ENCODE measurements at places on chromosomes 4 and X.

DNA sequence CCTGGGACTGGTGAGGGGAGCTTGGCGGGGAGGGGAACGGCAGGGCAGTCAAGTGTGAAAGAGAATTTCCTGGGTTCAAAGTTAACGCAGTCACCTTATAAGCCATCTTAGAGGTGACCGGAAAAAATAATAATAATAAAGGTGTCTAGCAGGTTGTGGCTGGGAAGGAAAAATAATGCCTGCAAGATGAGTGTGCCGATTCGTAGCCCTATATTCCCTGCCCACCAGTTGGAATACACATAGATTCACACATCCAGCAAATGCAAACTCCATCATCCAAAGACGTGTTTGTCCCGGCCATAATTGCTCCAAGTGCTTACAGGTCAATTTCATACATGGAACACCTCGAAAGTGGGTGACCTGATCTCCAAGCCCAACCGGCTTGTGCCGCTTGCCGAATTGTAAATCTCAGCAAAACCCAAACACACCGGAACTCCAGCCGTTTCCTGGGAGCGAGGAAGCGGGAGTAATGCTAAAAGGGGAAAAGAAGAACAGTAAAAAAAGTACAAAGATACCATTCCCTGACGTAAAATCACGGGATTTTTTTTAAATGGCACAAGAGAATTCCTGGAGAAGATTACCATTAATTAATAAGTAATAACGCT is 1.3 kb upstream of the FAT1 start:
- peak; percentile 9 for DNase-seq

DNA sequence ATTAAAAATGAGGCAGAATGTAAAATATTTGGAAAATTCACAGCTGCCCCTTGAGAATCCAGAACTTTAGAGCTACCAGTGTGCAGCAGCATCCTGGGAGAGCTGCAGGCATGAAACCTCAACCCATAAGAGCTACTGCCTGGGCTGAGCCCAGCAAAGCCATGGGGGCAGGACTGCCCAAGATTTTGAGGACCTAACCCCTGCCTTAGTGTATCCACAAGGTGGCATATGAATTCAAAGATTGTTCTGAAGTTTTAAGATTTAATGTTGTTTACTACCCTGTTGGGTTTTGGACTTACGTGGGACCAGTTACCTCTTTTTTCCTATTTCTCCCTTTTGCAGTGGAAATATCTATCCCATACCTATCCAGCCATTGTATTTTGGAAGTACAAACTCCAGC is 26.4 kb downstream of the CASP6 start:
- no peak for DNase-seq

DNA sequence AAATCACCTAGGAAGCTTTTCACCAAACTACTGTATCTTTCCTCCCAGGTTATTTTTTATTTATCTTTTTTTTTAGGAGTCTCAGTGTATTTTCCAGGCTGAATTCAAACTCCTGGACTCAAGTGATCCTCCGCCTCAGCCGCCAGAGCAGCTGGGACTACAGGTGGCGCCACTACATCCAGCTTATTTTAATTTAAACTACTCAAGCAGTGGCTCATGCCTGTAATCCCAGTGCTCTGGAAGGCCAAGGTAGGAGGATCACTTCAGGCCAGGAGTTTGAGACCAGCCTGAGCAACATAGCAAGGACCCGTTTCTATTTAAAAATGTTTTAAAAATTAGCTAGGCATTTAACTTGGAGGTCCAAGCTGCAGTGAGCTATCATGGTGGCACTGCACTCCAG is 37.8 kb downstream of the LEF1 start:
- DNase-seq: no peak

DNA sequence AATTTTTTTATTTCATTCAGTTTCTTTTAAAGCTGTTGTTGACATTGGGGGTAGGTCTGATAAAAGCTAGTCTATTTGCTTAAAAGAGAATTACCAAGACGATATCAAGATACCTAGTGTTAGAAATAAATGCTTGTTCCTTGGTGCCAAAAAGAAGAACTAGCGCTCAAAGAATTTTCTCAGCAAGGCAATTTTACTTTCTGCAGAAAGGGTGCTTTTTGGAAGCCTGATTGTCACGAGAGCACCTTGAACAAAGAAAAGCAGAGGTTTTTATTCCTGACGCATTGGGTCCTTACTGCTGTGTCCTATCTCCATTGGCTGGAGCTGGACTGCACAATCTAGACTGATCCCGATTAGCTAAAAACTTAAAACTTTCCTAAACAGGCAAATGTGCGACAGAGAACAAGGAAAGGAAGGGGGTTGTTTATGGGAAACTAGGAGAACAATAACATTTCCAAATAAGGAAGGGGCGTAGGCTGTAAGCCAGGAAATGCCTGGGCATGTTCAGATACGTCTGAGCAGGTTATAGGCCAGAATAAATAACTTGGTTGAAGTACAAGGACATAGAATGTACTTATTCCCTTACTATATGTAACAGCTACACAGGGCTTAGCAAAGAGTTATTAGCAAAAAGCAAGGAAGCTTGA is 50.3 kb upstream of the STPG2 start:
- DNase-seq: no peak

DNA sequence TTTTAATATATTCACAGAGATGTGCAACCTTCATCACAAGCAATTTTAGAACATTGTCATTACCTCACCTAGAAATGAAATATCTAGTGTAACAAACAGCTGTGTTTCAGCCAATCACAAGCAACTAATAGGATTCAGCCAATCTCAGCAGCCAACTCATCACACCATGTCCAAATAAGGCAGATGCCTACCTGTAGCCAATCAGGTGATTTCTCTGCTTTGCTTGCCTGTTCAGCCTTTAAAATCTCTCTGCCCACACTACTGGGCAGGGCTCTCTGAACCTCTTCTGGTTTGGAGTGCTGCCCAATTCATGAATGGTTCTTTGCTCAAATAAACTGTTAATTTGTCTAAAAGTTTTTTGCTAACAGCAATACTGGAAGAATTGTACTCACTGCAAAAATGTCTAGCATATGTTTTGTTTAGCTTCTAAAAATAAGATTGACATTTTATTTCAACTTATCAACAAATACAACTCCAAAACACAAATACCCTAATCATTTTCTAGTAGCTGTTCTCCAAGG is 52.4 kb upstream of the IGFBP7 start:
- no peak for DNase-seq

- DNase-seq: no peak
Measured at GRCh38 chrX:118679290-118679689, 48.1 kb upstream of the IL13RA1 start.
